Mesothelial cell of epicardium (in vitro differentiated cells): ENCODE measurements at places on chromosomes 7 and 10.

GRCh38 chr7:101538596-101539459 lies 90.3 kb downstream of the MYL10 start:
- DNase-seq = peak; percentile 79

- DNase-seq = no peak
Observed at GRCh38 chr10:69751214-69751613, 50.5 kb upstream of the COL13A1 start.

DNA sequence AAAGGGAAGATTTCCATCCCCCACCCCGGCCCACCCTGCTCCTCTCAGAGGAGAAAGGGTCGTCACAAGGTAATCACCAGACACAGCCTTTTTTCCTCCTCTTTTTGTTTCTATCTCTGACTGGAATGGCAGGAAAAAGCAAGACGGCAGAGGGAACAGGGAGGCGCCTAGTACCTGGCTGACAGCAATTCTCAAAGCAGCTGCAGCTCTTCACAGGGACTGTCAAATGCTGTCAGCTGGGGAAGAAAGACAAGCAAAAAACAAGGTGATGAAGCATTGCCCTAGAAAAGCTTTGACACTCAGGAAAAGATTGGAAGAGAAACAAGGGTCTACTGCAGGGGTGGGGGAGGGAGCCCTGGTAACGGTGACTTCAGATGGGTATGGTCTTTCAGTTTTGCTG lies 52.7 kb downstream of the GNA12 start:
- no peak for DNase-seq

DNA sequence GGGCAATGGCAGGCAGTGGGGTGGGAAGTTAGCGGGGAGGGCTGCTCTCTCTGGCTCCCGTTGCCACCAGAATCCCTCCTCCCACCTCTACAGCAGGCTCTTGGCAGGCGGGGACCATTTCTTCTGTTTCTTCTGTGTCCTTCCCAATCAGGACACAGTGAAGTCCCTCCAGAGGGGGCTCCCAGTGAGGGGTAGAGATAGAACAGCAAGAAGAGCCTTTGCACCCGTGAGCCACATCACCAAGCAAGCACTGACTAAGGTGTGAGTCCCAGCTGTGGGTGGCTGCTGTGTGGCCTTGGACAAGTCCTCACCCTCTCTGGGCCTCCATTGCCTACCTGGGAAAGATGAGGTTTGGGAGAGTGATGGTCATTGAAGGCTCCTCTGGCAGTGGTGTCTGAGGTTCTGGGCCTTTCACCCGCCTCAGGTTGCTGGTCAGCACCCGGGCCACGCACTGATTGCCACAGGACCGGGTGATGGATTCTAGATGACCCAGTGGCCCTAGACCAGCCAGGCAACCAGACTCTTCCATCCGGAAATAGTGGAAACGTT lies 26.0 kb upstream of the PCBD1 start:
- DNase-seq = no peak

GRCh38 chr10:81564143-81564542 lies 310.9 kb upstream of the NRG3 start:
- no peak for DNase-seq

GRCh38 chr7:92747041-92747835 lies 89.1 kb downstream of the CDK6 start:
- no peak for DNase-seq

- DNase-seq = no peak
Observed at GRCh38 chr10:44373341-44373995, 11.4 kb downstream of the CXCL12 start.

DNA sequence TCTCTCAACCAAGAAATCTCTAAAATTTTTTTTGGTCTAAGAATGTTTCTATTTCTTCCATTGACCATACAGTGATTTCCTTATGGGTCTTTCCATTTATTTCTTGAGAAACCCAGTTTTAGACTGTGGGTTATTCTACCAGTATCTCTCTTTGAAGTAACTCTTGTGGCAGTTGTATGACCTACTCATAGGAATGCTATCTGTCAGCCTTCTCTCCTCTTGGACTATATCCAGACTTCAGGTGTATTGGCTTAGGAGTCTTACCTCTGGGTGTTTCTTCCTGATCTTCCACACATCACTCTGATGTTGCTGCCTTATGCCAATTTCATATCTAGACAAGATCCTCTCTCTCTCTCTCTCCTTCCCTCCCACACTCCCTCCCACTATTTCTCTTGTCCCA lies 178.1 kb downstream of the BMPER start:
- DNase-seq = no peak

- DNase-seq = no peak
Observed at GRCh38 chr10:106424981-106425380, 739.5 kb downstream of the SORCS1 start.

- no peak for DNase-seq
Observed at GRCh38 chr7:4861227-4861626, 603 bp downstream of the PAPOLB start.

- no peak for DNase-seq
Observed at GRCh38 chr7:37669818-37670217, 13.7 kb upstream of the GPR141 start.

DNA sequence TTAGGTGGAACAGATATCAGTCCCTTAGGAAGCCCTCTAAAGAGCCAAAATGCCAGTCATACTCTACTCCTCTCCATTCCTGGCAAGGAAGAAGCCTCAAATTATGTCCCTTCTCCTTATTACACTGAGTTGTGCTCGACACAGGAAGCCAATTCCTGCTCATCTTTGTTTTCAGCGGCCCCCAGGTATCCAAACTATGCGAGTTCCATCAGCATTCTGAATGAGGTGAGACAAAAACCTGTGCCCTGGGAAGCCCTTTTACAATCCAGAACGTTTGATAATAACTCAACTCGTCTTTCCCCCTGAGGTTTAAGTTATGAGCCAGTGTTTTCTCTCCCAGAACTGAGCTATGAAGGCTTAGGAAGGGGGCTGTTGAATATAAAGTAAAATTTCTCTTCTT lies 580.5 kb downstream of the NXPH1 start:
- no peak for DNase-seq

GRCh38 chr7:4345004-4345403 lies 337.1 kb upstream of the FOXK1 start:
- no peak for DNase-seq

DNA sequence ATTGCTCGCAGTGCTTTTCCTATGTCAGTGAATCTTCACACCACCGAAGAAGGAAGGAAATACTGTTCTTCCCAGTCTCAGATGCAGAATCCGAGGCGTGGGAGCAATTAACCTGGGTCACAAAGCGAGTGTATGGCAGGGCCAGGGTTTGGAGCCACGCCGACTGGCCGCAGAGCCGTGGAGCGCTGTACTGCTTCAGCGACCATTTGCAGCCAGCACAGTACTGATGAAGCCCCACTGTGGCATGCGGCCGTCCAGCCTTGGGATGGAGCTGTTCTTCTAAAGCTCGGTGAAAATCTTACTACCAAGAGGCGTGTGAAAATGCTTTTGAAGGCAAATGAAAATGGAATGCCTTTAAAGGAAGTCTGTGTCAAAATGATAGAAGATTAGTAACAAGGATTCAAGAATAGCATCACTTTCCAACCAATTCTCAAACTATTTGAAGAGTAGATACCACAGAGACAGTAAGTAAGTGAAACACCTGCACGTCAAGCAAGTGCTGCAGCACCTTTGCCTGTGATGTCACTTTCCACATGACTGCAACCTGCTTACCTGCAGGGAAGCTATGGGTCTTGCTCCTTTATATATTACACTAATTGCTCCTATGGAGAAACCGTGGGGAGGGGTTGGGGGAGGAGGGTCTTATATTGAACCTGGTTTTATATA lies 4.9 kb downstream of the PPP2R2D start:
- DNase-seq = no peak

DNA sequence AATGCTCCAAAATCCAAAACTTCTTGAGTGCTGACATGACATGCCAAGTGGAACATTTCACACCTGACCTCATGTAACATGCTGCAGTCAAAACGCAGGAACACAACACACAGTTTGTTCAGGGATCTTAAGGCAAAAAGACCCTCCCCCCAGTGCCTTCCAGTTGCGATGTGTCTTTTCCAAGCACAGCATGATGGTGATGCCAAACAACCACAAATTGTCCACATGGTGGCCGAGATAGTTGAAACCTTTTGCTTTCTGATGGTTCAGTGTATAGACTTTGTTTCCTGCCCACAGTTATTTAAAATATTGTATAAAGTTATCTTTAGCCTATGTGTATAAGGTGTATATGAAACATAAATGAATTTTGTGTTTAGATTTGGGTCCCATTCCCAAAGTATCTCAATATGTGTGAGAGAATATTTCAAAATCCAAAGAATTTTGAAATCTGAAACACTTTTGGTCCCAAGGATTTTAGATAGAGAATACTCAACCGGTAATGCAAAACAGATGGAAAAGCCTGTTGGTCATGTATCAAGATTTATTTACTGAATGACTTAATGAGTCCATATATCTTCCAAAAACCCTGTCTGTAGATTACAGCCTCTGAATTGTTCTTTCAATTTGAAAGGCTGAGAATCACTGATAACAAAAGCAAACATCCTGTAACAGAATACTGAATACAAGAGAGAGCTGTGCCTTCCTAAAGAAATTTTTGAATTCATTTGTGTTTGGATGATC lies 93.4 kb upstream of the OIT3 start:
- DNase-seq = no peak

- DNase-seq = no peak
Observed at GRCh38 chr7:42198974-42199668, 37.9 kb downstream of the GLI3 start.

GRCh38 chr7:10128748-10129147 lies 844.9 kb upstream of the PHF14 start:
- no peak for DNase-seq

DNA sequence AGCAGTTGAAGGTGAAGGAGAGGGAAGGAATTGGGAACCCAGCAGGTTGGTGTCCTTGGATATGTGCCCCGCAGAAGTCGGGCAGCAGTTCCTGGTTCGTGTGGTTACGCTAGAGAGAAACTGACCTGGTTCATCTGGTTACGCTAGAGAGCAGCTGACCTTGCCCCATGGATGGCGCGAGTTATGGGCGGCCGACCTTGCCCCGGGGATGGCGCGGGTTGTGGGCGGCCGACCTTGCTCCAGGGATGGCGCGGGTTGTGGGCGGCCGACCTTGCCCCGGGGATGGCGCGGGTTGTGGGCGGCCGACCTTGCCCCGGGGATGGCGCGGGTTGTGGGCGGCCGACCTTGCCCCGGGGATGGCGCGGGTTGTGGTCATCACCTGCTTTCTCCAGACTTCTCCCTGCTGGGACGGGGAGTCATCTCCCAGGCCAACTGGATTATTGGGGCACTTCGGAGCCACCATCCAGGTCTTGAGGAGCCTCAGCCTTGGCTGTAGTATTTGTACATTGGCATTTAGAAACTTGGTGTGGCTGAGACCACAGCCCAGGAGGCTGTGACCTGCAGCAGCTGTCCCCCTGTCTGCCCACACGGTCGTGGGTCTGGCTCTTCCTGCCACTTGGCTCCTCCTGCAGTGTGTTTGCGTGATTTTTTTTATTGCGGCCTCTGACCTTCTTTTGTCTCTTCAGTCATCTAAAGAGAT lies 6.1 kb downstream of the GET4 start:
- DNase-seq = no peak

GRCh38 chr10:130739016-130739756 lies 572.3 kb downstream of the TCERG1L start:
- no peak for DNase-seq

- peak; percentile 87 for DNase-seq
Observed at GRCh38 chr7:27150568-27151340, 1.6 kb downstream of the HOXA3 start.

GRCh38 chr10:8060010-8060703 lies 5.7 kb downstream of the GATA3 start:
- DNase-seq = no peak
